ENCODE measurements at places on chromosomes 5 and 9.
A peak's percentile ranks its signal among the peaks of the same experiment; 100 is the strongest.

GRCh38 chr5:157113002-157113401, 4.2 kb upstream of the HAVCR2 start:
- no peak for DNase-seq

GRCh38 chr5:151795426-151795825, 23.7 kb downstream of the G3BP1 start:
- DNase-seq: no peak

GRCh38 chr9:93071464-93071863, 13.0 kb downstream of the SUSD3 start:
- DNase-seq: peak; percentile 37

DNA sequence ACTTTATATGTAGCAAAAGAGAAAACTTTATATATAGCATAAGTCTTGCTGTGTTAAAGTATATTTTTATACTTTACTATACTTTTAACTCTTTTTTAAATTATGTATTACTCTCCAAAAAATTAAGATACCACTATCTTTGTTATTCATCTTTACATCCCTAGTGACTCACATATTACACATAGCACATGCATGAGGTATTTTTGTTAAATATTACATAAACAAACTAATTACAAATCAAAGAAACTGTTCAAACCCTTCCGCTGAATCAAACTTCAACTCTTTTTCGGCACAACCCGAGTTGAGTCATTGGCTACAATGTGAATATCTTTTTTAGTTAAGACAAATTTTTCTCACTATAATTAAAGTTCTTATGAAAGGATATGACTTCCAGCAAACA, 32.1 kb downstream of the NADK2 start:
- DNase-seq: no peak

- no peak for DNase-seq
Observed at GRCh38 chr9:20872340-20872977, 159.0 kb downstream of the HACD4 start.

- DNase-seq: no peak
Observed at GRCh38 chr9:94872891-94873511, 146.5 kb downstream of the AOPEP start.

DNA sequence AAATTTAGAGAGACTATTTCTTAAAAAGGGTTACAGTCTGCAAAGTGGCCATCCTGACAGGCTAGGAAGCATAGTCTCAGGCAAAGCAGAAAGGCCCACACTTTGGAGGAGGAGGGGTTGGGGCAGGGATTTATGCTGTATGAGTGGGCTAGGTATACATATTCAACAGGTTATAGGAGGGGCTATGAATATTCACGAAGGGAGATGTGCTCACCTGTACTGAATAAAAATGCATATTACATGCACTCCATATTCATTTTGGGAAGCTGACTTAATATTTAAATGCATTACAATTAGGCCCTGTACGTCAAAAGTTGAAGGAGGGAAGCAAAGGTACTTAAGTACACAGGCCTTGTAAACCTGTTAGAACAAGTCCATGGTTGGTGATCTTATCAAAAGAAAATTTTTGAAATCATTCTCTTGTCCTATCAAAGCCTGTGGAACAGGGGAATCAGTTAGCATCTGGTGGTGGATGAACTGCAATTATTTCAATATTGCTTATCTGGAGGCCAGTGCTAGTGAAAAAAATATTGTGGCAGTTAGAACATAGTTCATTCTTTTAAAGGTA, 1.6 kb downstream of the CENPP start:
- DNase-seq: no peak

DNA sequence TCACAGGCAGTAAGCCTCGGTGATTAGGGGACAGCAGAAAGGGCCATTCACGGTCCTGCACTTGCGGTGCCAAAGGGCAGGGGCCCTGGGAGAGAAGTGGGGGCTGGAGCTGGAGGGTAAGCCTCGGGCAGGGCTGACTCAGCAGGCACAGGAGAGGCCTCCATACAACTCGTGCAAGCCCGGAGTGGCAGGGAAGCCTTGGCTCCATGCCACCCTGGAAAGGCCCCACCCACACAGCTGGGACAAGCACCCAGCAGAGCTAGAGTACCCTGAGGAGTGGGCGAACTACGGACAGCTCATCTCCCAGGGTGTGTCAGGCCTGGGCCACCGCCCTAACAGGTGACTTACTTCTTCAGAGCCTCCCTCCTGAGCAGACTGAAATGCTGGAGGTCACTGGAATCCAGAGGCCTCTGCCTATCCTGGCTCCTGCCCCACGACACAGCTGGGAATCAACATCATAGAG, 5.6 kb upstream of the CAMK2A start:
- no peak for DNase-seq

GRCh38 chr9:100714372-100715099, 136.7 kb downstream of the CAVIN4 start:
- DNase-seq: peak; percentile 65

DNA sequence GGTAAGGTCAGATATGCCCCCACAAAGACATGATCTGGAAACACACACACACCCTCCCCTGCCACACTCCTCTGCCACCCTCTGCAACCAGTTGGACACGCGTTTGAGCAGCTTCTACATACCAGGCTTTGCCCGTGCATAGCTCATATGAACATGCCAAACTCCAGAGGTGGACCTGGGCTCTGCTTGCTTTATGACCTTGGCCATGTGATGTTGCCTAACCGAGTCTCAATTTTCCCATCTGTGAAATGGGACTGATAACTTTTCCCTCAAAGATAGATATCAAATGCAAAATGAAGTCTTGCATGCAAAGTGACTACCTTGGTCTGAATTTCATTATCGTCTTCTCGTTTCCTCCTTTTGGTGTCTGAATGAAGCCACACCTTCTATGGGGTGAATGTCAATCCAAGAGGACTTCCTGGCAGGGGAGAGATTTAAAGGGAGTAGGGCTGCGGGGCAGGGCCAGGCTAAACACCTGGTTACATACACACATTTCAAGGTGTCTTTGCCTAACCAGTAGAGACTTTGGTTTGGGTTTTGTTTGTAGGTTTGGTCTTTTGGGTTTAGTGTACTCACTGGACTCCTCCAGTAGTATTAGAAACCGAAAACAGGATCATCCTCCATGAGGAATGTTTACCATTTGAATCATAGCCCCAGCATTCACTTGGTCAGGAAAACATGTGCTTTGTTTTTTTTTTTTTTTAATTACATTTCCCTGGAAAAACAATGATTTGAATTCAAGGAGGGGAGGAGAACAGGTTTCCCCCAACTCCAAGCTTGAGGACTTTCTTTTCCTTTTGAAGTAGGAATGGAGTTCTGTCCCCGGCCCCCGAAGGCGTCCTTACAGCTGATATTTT, 63.2 kb downstream of the COL27A1 start:
- no peak for DNase-seq

- DNase-seq: no peak
Observed at GRCh38 chr9:125593581-125594222, 113.3 kb downstream of the MAPKAP1 start.

DNA sequence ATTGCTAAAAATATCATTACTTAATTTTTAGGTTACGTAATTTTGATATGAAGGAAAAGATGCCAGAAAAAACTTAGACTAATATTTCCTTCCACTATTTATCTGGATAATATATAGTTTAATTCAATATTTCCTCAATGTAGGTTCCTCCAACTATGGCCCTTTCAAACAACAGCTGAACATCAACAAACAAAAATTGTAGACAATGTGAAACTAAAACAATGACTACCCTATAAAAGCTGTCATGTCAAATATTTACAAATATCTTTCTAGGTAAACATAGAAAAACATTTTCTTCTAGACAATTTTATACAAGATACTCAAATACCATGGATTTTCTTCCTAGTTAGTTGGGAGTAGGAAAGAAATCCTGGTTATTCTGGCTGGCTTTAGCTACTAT, 16.9 kb downstream of the ELOVL7 start:
- DNase-seq: no peak

DNA sequence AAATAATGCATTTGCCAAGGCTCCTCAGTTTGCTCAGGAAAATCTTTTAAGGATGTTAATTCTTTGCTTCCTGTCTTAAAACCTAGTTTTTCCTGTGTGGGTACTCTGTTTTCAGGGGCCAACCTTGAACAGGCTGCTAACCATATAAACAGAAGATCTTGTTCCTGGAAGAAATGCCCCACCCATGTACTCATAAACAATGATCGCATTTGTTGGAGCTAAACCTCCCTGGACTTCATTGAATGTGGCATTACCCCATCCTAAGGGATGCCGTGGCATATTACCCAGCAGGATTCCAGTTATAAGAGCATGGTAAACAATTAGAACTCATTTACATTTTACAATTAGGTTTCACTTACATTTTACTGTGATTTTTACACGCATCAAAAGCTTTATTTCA, 436.0 kb downstream of the ZNF608 start:
- DNase-seq: peak; percentile 8

DNA sequence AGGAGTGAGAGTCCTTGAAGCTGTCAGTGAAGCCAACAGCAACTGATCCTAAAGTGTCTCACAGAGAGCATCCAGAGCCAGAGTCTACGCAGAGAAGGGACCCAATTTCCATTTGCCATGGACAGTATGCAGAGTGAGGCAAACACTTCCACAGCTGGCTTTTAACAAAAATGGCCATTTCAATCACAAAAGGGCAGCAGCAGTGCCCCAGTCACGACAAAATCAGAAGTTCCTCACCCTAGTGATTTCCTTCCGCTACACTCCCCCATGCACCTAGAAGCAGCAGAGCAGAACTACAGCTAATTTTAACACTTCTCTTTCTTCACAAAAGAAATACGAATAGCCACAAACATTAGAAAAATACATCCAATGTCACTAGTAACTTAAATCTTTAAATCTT, 27.9 kb downstream of the FBXW11 start:
- no peak for DNase-seq

DNA sequence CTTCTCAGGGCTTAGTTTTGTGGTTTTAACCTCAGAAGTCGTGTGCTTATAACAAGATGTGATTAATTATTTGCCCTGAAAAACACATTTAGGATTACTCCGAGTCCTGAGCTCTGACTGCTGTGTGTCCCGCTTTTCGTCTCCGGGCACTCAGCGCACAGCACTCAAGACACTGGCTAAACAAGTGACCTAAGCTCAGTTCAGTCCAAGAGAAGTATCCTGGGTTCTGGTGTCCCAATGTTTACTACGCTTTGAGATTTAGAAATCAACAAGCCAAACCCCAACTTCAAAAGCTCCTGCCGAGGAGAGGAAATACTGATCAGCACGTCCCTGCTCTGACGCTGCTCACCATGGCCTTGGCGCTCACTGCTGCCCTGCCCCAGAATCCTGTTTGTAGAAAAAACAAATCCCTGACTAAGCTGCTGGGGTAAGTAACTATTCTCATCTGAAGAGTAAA, 53.2 kb downstream of the IPPK start:
- DNase-seq: no peak

DNA sequence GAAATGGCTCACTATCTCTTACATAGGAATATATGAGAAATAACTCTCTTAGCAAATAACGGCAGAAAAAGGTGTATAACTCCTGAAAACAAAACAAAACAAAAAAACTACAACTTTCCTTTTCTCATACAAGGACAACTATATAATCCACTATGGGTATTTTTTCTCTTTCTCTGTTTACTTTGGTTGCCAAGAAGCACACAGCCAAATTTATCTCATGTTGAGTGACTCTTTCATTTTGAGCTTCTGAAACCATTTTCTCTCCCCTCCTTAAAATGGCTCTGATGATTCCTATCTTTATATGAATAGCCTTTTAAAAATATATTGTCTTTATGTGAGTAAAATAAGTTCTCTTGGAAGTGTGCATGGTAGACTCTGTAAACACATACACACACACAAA, 128.7 kb downstream of the TRIM32 start:
- no peak for DNase-seq

- DNase-seq: no peak
Observed at GRCh38 chr9:128910906-128911305, 9.9 kb upstream of the PHYHD1 start.

GRCh38 chr9:115517335-115518075, 399.5 kb upstream of the TNC start:
- DNase-seq: no peak

DNA sequence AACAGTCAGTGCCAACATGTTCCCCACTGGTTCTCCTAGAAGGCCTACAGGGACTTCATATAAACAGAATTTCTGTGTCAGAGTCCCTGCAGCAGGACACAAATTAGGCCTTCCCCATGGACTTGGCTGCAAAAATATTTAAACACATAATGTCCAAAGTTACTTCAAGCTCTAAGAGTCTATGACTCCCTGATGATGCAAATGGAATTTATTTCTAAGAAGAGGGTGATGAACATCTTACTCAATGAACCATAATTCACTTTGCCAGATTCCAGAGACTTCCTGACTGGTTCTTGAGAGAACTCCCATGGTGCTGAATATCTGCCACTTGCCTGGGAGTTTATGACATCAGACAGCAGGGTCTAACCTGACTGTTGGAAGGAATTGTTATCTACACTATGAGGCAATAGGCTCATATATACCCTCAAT, 32.7 kb upstream of the ADRA1B start:
- DNase-seq: no peak

- peak; percentile 43 for DNase-seq
Observed at GRCh38 chr5:115098041-115098702, 71.5 kb downstream of the TRIM36 start.

GRCh38 chr9:6024035-6024554, 8.7 kb upstream of the RANBP6 start:
- no peak for DNase-seq

Measured in NCI-H460 (cell line).